ENCODE measurements at places on chromosomes 6 and 20.
A peak's percentile ranks its signal among the peaks of the same experiment; 100 is the strongest.

- DNase-seq, result no peak
Observed at GRCh38 chr6:115691433-115691832, 369.3 kb downstream of the FRK start.

- DNase-seq, result no peak
Observed at GRCh38 chr6:111888928-111889695, 15.9 kb upstream of the FYN start.

- DNase-seq, result no peak
Observed at GRCh38 chr20:15802020-15802419, 771.2 kb downstream of the KIF16B start.

DNA sequence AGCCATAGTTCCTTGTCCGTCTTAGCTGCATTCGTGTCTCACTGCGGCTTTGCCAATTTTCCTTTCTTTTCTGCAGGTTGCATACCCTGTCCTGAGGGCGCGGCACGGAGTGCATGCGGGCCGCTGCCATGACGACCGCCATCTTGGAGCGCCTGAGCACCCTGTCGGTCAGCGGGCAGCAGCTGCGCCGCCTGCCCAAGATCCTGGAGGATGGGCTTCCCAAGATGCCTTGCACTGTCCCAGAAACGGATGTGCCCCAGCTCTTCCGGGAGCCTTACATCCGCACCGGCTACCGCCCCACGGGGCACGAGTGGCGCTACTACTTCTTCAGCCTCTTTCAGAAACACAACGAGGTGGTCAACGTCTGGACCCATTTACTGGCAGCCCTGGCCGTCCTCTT lies 17.1 kb upstream of the EFHC1 start:
- no peak for DNase-seq

DNA sequence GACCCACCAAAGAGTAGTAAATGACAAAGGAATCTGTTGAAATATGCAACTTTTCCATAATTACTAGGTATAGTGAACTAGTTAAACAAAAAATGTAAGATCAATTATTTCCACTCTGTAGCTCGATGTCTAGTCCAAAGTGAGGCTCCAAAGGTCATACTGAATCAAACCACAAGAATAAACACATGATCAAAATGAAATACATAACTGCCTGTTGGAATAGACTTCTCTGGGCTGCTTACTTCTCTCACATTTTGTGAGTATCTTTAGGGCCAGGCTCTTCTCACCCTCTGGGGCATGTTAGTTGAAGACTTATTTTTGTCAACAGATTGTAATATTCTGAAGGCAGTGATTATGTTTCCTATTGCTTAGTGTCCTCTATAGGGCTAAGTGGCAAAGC lies 103.7 kb upstream of the TMEM170B start:
- DNase-seq, result peak; percentile 44

- no peak for DNase-seq
Observed at GRCh38 chr20:692044-692443, 16.4 kb upstream of the SCRT2 start.

DNA sequence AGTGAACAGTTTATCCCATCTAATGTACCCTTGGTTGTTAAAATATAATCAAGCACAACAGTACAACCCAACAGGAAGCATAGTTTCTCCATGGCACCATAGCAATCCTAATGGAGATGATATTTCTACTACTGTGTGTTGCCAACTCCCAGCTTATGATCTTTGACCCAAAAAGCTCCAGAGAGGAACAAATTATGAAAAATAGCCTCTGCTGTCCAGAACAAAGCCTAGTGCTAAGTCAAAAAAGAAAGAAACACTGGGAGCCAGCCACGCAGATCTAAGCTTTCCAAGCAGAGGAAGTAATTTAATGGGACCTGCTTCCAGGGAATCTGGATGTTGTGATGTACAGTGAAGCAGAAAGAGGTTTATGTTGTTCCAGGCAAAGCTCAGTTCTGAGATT lies 52.2 kb upstream of the TASP1 start:
- no peak for DNase-seq

DNA sequence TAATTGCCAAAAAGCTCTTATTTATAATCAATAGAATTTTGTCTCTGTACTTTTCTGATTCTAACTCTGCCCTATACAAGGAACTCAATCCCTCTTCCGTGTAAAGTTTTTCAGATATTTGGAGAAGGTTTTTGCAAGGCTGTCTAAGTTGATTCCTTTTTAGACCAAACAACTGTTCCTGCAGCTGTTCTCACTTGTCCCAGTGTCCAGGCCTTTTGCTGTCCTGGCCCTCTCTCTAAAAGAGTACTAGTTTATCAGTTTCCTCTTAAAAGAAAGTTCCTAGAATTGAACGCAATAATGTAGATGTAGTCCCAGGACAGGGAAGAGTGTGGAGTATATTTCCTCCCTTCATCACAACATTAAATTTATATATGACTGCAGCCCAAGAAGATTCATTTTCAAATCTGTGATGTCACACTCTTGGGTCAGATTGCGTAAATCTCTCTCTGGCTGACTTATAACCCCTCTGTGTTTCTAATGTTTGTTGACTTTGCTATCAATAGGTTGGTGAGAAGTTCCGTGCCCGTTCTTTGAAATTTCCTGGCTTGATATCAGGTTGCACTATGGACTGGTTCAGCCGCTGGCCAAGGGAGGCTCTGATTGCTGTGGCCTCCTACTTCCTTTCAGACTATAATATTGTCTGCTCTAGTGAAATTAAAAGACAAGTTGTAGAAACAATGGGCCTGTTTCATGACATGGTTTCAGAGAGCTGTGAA lies 139.4 kb upstream of the GLP1R start:
- no peak for DNase-seq

GRCh38 chr6:45272626-45273025 lies 55.5 kb upstream of the RUNX2 start:
- DNase-seq, result no peak

DNA sequence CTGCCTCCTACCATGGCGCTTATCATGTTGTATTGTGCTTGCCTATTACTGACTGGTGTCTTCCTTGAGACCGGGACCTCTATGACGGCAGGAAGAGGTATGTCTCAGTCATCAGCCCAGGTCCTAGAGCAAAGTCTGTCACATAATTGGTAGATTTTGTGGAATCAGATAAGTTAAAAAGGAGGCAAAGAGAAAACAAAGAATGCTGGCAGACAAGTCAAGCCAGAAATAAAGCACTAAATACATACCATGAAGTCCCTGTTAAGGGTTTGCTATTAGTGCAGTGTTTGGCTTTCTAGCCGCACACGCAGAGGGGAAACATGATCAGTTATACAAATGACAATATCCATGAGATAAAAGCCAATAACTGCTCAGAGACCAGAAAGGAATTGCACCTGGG lies 6.0 kb downstream of the TOMM34 start:
- DNase-seq, result no peak

- DNase-seq, result no peak
Observed at GRCh38 chr20:41437836-41438235, 71.2 kb upstream of the EMILIN3 start.

DNA sequence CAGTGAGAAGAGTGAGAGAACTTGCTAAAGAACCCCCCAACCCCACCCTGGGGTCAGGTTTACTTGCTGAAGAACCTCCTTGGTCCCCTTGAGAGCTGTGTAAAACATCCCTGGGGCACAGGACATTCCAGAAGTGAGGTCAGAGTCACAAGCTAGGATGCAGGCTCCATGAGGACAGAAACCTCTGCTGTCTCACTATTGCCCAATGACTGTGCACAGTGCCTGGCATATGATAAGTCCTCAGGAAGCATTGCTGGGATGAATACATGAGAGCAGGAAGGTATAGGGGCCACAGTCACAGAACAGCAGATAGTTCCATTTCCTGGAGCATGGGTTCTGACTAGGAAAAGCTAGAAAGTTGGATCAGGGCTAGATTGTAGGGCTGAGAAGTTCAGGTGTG lies 18.4 kb downstream of the NT5E start:
- peak; percentile 87 for DNase-seq

DNA sequence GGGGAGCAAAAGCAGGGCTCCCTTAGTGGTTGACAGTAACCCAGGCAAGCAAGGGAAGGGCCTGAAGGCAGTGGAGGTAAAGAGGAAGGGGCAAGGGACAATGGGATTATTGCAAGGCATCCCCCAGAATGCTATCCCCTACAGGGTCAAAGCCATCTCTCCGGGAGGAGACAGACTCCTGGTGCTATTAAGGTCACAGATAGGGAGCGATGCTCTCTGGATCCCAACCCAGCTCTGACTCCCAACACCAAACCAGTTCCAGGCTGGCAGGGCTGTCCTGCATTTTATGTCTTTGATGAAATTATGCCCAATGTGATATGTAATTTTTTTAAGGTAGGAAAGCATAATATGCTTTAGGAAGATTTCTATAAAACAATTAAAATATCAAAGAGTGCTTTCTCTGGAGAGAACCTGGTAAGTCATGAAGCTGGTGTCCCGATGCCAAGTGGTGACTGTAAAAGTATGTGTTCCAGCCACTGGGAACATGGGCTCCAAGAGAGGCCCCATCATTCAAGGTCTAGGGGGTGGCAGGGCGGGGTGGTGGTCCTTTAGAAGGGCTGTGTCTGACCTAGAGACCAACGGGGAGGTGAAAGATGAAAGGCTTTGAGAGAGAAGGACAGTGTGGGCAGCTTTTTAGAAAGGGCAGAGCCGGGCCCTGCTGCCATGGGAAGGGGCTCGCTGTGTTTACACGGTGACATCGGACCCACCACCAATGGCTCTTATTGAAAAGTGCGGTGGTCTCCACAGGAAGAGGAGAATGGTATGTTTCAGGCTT lies 276.5 kb downstream of the CDC5L start:
- no peak for DNase-seq

DNA sequence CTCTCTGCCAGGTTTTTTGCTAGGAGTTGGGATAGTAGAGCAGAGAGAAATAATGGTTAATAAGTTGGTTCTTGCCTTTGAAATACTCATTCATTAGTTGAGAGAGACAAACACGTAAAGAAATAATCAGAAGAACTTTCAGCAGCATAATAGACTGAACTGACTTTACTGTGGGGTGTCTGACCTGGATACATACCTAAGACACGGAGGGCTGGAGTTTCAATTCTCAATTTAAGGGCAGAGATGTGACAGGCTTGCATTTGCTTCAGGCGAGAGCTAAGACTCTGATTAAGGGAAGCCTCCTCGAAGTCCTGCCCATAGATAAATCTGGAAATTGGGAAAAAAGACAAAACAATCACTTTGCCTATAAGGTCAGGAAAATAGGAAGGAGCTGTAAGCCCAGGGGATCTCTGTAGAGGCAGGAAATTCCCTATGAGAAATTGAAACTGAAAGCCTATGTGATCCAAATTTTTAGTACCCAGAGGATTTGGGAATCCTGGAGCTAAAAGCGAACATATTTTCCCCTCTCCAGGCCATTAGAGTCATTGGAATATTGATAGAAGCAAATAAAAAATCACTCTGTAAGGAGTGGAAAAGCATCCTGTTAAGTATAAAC lies 276.8 kb downstream of the PHACTR1 start:
- DNase-seq, result no peak

DNA sequence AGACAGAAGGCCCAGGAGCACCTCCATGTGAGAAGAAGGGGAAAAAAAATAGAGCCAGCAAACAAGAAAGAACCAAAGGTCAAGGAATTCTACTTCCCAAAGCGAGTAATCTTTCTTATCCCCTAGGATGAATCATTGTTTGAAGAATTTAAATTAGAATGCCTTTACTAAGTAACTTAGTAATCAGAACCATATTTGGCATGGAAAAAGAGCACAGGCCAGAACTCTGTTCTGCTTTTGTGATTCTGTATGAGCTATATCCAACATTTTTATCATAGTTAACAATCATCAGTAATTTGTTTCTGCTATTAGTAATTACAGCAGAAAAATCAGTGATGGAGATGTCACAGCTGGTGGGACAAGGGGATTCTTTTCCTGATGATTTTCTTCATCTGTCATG lies 228.8 kb upstream of the FAM83B start:
- DNase-seq, result no peak

DNA sequence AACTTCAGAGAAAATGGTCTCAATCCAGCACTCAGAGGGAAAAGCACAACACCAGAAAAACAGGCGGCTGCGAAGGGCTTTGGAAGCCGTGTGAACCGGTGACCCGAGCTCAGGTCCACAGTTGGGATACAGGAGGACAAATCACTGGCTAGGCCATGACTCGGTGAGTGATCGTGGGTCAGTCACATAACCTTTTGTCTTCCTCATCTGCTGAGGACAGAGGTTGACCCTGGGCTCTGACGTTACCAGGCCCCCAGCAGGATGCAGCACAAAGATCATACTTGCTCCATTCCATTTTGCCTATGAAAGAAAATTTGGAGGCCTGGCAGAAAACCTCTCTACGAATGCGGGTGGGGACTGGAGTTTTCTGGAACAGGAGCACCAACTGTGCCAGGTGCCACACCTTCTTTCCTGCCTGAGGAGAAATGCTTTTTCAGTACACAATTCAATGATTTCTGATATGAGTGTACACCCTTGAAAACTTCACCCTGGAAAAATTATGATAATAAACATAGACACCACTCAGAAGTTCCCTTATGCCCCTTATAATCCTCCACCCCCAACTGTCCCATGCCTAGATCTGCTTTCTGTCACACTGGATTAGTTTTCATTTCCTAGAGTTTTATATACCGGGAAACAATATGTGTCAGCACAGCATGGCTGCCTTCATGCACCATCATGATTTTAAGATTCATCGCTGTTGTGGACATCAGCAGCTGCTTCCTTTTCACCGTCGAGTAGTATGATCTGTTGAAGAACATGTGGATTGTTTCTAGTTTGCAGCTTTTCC lies 85.3 kb upstream of the RALGAPA2 start:
- DNase-seq, result no peak

DNA sequence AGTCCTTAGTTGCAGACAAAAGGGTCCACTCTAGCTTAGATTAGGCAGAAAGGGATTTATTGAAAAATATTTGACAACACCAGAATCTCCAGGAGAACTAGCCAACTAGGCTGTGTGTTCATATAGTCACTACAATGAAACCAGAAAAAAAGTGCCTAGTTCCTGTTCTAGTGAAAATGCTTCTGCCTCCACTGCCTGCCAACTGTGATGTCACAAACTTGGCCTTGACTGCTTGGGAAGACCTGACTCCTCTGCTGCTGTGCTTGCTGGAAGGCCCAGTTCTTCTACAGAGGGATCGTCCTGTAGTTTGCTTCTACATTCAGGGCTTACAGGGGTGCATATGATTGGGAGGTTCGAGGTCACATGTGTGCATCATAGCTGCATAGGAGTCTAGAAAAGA lies 40.3 kb upstream of the XRN2 start:
- peak; percentile 30 for DNase-seq

GRCh38 chr20:23244916-23245552 lies 105.6 kb upstream of the NXT1 start:
- DNase-seq, result no peak

DNA sequence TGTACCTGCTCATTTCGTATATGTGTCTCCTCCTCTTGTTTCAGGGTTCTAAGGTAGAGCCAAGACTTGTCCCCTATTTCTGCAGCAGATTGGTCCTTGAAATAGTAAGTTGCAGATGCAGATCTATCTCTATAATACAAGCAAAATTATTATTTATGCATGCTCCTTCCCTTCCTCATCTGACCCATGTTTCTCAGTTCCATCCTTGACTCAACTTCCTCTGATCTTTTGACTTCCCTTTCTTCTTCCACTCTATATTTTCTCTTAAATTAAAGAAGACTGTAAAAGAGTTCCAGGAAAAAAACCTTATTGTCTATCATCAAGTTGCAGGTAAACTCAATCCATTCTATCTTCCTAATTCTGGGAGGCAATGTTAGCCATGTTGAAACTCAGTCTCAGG lies 23.7 kb downstream of the PLA2G7 start:
- no peak for DNase-seq

- DNase-seq, result no peak
Observed at GRCh38 chr6:40986364-40986763, 52.7 kb downstream of the UNC5CL start.

GRCh38 chr20:57425150-57426013 lies 34.2 kb downstream of the RBM38 start:
- no peak for DNase-seq

- no peak for DNase-seq
Observed at GRCh38 chr6:11332463-11332862, 100.0 kb upstream of the NEDD9 start.
